WTC11 (cell line): ENCODE measurements at places on chromosomes 2 and 18. TPM values are rescaled to one million over a fixed set of nuclear protein-coding genes. Genes with fewer than 3 reads are reported as not detected.

Gene IL1RL1
- 0.05 TPM in 1 of 3 replicates, not detected in the others for total RNA-seq

Gene ACMSD
- total RNA-seq: not detected in 3 replicates

Gene CRIM1
- total RNA-seq: 24.1 to 25.1 TPM (median 24.3 TPM) in 3 replicates

Gene ANKRD30BL
- total RNA-seq: 0.39 to 0.76 TPM (median 0.48 TPM) in 3 replicates

Gene SKA1
- total RNA-seq: 15.7 to 18.6 TPM (median 18.1 TPM) in 3 replicates

Gene LYPD6B
- total RNA-seq: 1.6 to 1.9 TPM (median 1.8 TPM) in 3 replicates

Gene CBLN2
- not detected in 3 replicates for total RNA-seq

Gene MREG
- total RNA-seq: 22.4 to 23.8 TPM (median 23.0 TPM) in 3 replicates

Gene CFAP210
- total RNA-seq: 0.20 to 0.60 TPM (median 0.25 TPM) in 3 replicates

Gene PLEKHM3
- 4.3 to 5.8 TPM (median 4.5 TPM) in 3 replicates for total RNA-seq

Gene NLRC4
- total RNA-seq: not detected in 3 replicates

Gene ANO7
- total RNA-seq: 8.0 to 8.8 TPM (median 8.6 TPM) in 3 replicates

Gene TNFRSF11A
- 3.9 to 4.9 TPM (median 4.7 TPM) in 3 replicates for total RNA-seq

Gene COLEC12
- total RNA-seq: 0.39 to 0.55 TPM (median 0.48 TPM) in 3 replicates

Gene SERPINB11
- total RNA-seq: not detected in 3 replicates

Gene TUBA4B
- 0.20 TPM in 1 of 3 replicates, not detected in the others for total RNA-seq

Gene PPP4R1
- total RNA-seq: 71.1 to 78.7 TPM (median 77.0 TPM) in 3 replicates

Gene ITGB6
- 0.07 to 0.14 TPM in 2 of 3 replicates, not detected in the other for total RNA-seq

Gene SUPT7L
- 22.6 to 24.1 TPM (median 23.8 TPM) in 3 replicates for total RNA-seq

Gene TMEM37
- total RNA-seq: 7.6 to 9.6 TPM (median 8.5 TPM) in 3 replicates

Gene RAX
- total RNA-seq: 0.57 to 0.94 TPM (median 0.89 TPM) in 3 replicates

Gene TBC1D8
- 30.3 to 51.7 TPM (median 32.0 TPM) in 3 replicates for total RNA-seq

Gene PCARE
- total RNA-seq: not detected in 3 replicates

Gene FAM228A
- 0.09 to 0.25 TPM in 2 of 3 replicates, not detected in the other for total RNA-seq

Gene SLC30A3
- total RNA-seq: 8.0 to 8.9 TPM (median 8.1 TPM) in 3 replicates

Gene UGT1A3
- total RNA-seq: not detected in 3 replicates

Gene AFF3
- total RNA-seq: 1.1 to 1.2 TPM (median 1.2 TPM) in 3 replicates

Gene KCNK3
- 0.22 to 0.30 TPM (median 0.30 TPM) in 3 replicates for total RNA-seq

Gene DDX1
- 103 to 115 TPM (median 104 TPM) in 3 replicates for total RNA-seq

Gene NTSR2
- total RNA-seq: 0.16 TPM in 1 of 3 replicates, not detected in the others

Gene DCDC2C
- not detected in 3 replicates for total RNA-seq

Gene USP40
- total RNA-seq: 9.7 to 13.6 TPM (median 10.3 TPM) in 3 replicates

Gene LGALSL
- total RNA-seq: 21.0 to 26.5 TPM (median 24.2 TPM) in 3 replicates

Gene TUBA4A
- total RNA-seq: 40.8 to 58.7 TPM (median 52.3 TPM) in 3 replicates

Gene CNTNAP5
- 0.22 to 0.57 TPM (median 0.34 TPM) in 3 replicates for total RNA-seq

Gene OTOS
- not detected in 3 replicates for total RNA-seq

Gene ANKRD62
- total RNA-seq: not detected in 3 replicates

Gene EMX1
- total RNA-seq: 3.6 to 4.4 TPM (median 3.8 TPM) in 3 replicates

Gene TDRD15
- not detected in 3 replicates for total RNA-seq

Gene SERTAD2
- 7.9 to 8.0 TPM (median 7.9 TPM) in 3 replicates for total RNA-seq

Gene IL1B
- not detected in 3 replicates for total RNA-seq

Gene ANTXR1
- 30.0 to 37.7 TPM (median 36.8 TPM) in 3 replicates for total RNA-seq

Gene HOXD11
- total RNA-seq: not detected in 3 replicates

Gene TUBB8B
- 0.94 to 1.6 TPM (median 1.2 TPM) in 3 replicates for total RNA-seq

Gene ASXL2
- 31.3 to 37.8 TPM (median 33.6 TPM) in 3 replicates for total RNA-seq

Gene COBLL1
- 4.4 to 6.3 TPM (median 5.8 TPM) in 3 replicates for total RNA-seq

Gene B3GNT7
- total RNA-seq: 151 to 197 TPM (median 194 TPM) in 3 replicates

Gene TMEM178A
- 13.6 to 14.5 TPM (median 14.1 TPM) in 3 replicates for total RNA-seq

Gene LRP1B
- 0.14 to 0.52 TPM (median 0.44 TPM) in 3 replicates for total RNA-seq

Gene KCNS3
- 17.4 to 25.2 TPM (median 18.1 TPM) in 3 replicates for total RNA-seq

Gene EML4
- 89.9 to 94.7 TPM (median 92.6 TPM) in 3 replicates for total RNA-seq

Gene GALR1
- total RNA-seq: 0.07 to 0.11 TPM (median 0.07 TPM) in 3 replicates

Gene ACTR3
- total RNA-seq: 148 to 169 TPM (median 149 TPM) in 3 replicates

Gene ARHGAP28
- 10.5 to 14.8 TPM (median 10.7 TPM) in 3 replicates for total RNA-seq

Gene APCDD1
- total RNA-seq: 5.3 to 7.1 TPM (median 5.5 TPM) in 3 replicates

Gene COLEC11
- 0.69 to 1.3 TPM (median 0.87 TPM) in 3 replicates for total RNA-seq

Gene NXPH2
- total RNA-seq: 0.55 to 0.94 TPM (median 0.92 TPM) in 3 replicates

Gene LRRC30
- total RNA-seq: not detected in 3 replicates

Gene ATP8B1
- total RNA-seq: 2.7 to 5.6 TPM (median 3.9 TPM) in 3 replicates
